ENCODE measurements at places on chromosomes 4 and X.

- H3K4me1 ChIP-seq: no peaks in the 10 kb centered on the region
- no peaks in the 10 kb centered on the region for H3K36me3 ChIP-seq
- H3K27me3 ChIP-seq: no peaks in the 10 kb centered on the region
- DNase-seq: no peak
These were observed 41.3 kb downstream of the CC2D2A start for GRCh38 chr4:15510961-15511360.

GRCh38 chr4:3387943-3388361 is 53.8 kb upstream of the HGFAC start:
- no peak overlapping the region for H3K27ac ChIP-seq
- H3K36me3 ChIP-seq: no peaks in the 10 kb centered on the region
- H3K27me3 ChIP-seq: no peaks in the 10 kb centered on the region
- DNase-seq: no peak
- H3K4me1 ChIP-seq: peaks cover 38% of the 10 kb centered on the region

DNA sequence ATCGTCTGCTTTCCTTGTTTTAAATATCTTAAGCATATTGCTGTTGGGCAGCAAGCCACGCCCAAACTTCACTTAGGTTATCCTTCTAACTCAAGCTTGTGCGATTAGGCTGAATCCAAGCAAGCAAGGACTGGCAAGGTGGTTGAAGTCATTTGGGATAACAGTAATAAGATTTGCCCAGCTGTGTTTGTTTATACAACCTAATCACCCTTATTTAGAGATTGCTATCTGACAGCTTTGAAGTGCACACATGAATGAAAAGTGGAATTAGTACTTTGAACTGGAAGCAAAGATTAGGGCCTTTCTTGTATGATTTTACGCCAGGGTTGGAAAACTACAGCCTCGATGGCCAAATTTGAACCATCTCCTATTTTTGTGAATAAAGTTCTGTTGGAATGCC is 182.1 kb downstream of the ASB9 start:
- no peak for DNase-seq
- no peaks in the 10 kb centered on the region for H3K27me3 ChIP-seq
- H3K27ac ChIP-seq: no peak overlapping the region
- H3K4me1 ChIP-seq: no peaks in the 10 kb centered on the region

DNA sequence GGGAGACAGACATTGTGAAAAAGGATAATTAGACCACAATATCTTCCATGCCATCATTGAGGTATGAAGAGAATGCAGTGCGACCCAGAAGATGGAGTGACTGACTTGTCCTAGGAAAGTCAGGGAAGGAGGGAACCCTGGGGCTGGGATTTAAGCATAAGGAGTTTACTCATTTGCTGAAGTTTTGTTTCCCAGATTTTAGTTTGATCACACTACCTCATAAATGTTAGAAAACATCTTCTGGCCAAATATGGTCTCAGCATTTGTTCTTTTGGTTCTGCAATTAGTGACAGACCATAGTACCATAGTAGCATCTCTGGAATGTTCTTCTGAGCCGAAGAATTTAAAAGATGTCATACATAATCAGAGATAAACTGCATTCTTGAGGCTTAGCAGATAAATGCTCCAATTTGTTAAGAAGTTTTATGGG is 96.5 kb upstream of the PGRMC2 start:
- H3K4me3 ChIP-seq: no peak overlapping the region
- no peak for DNase-seq
- H3K27me3 ChIP-seq: no peaks in the 10 kb centered on the region

GRCh38 chr4:124931050-124931449 is 218.5 kb upstream of the ANKRD50 start:
- DNase-seq: no peak
- H3K4me3 ChIP-seq: no peak overlapping the region
- peaks cover 1% of the 10 kb centered on the region for H3K27me3 ChIP-seq
- H3K4me1 ChIP-seq: 0 out of 2 replicates have a peak, but pooled peaks cover 3% of the 10 kb centered on the region
- no peak overlapping the region for H3K27ac ChIP-seq
